ENCODE measurements at places on chromosomes 4 and X.

DNA sequence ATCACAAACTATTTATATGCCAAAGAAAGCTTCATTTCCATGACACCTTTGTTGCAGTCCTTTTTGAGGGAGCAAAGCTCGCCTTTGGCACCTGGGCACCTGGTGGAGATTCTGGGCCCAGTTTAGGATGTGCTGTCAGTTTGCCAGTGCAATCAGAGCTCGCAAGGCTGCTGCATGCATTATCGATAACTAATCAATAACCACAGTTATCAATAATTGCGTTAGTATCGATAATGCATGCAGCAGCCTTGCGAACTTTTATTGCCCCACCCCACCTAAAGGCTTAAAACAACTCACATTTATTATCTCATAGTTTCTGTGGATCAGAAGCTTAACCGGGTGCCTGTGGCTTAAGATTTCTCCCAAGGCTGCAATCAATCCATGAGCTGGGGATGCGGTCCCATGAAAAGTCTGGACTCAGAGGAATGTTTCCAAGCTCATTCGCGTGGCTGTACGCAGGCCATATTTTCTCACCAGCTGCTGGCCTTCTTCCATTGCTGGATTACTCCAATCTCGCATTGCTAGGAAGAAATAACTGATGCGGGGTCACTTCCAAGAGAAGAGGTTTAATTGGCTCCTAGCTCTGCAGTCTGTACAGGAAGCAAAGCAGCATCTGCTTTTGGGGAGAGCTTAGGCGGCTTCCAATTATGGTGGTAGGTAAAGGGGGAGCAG, 6.2 kb upstream of the AFAP1 start:
- no peak for DNase-seq

DNA sequence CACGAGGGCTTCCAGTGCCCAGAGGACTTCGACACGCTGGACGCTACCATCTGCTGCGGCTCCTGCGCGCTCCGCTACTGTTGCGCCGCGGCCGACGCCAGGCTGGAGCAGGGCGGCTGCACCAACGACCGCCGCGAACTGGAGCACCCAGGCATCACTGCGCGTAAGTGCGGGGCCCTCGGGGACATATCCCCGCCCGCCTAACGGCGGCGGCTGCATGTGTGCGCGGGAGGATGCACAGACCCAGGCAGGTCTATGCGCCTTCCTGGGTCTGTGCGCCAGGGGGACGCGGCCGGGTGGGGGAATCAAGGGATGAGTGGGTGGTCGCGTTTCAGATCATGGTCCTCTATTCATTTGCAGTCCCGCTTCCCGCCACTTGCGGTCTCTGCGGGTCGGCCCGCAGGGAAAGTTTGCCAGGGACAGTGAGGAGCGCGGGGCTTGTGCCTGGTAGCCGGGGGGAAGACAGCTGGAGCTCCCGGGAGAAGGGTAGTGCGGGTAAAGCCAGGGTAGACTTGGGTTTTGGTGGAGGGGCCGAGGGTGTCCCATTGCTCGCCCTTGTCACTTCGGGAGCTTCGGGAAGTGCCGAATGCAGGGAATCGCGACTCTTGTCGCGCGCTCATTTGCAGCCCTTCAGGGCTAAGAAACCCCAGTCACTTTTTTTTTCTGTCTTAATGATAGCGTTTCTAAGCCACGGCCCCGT, 1.0 kb downstream of the SHISA3 start:
- no peak for DNase-seq

GRCh38 chr4:82721819-82722423, 76.7 kb downstream of the SCD5 start:
- peak; percentile 64 for DNase-seq

- DNase-seq, result no peak
These were observed 150.3 kb downstream of the NEXMIF start for GRCh38 chrX:74774988-74775387.

- no peak for DNase-seq
These were observed 149.1 kb downstream of the PAPSS1 start for GRCh38 chr4:107570952-107571351.

GRCh38 chrX:16843208-16843909, 26.8 kb downstream of the RBBP7 start:
- no peak for DNase-seq

DNA sequence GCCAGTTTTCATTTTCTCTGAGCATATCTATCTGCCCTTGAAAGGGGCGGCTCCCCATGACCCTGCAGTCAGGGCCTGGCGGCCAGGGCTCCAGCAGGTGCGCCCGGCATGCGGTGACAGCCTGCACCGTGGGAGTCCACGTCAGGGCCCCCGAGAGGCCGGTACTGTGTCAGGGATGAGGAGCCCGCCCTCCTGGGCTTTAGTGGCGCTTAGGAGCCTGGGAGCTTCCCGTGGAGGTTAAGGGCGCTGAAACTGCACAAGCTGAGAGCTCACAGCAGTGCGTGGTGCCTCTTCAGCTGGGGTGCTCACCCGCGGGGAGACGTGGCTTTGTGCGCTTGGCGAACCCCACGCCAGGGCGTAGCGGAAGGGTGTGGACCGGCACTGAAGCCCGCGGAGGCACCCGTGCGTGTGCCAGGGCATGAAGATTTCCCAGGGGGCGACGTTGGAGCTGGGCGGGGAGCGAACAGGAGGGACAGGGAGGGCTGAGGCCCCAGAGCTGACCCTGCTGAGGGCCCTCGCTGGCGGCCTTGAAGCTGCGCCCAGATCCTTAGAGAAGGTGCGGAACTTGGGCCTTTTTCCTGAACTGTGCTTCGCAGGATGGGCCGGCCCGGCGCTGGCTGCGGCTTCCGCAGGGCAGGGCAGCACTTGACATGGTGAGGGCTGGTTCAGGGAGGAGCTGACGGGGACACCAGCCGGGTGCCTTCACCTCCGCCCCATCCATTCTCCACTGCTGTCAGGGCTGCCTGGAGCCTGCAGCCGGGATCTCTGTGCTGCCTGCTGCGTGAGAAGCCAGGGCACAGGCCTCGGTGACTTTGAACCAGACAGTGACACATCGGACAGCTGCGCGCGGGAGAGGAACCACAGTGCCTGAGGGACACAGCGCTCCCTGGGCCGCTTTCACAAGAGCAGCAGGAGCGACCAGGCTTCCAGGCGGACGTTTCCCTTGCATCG, 32.9 kb downstream of the HTT-AS start:
- DNase-seq, result peak; percentile 9

- DNase-seq, result no peak
These were observed 3.1 kb upstream of the SLBP start for GRCh38 chr4:1715002-1715758.

GRCh38 chrX:2898846-2899512, 30.2 kb downstream of the ARSD start:
- DNase-seq, result no peak

GRCh38 chrX:72276478-72276953, 532 bp downstream of the RPS4X start:
- DNase-seq, result no peak

DNA sequence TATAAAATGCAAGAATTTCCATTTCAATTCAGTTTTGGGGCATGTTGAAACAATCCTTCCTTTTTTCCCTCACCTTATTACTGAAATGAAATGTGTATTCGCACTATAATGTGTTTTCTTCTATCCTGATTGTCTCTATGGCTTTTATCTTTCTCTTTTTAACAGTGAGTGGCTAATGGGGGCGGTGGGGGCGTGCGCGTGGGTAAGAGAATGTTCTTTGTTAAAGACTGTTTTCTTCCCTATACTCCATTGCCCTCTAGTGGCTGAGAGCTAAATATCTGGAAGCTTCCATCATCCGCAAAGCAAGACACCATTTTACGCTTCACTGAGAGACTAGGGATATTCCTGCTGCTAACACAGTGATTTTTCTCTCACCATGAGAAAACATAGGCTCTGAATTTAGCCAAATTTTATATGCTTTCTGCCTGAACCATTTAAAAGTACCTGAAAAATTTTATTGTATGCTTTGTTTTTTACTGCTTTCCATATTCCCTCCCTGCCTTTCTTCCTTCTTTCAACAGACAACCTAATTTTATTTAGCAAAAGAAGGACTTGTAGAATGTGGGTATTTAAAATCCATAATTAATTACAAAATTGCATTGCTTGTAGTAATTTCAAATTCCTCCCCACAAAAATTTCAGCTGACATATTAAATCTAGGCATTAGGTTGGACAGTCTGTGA, 194.0 kb downstream of the GASK1B start:
- DNase-seq, result no peak

GRCh38 chrX:49247916-49248811, 12.9 kb downstream of the CCDC22 start:
- no peak for DNase-seq

DNA sequence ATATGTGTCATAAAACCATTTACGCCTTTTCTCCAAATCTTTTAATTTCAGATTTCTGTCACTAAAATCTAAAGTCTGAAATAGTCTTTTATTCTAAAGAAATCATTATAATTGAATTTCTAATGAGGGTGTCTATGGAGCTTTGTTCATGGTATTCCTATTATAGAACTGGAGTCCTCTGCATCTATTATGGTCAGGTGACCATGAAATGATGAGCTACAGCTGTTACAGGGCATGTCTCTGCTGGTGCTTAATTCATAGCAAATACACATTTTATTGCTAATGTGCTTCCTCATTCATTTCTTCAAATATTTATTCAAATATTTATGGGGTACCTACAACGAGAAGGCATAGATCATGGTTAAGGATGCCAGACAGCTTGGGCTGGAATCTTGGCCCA, 126.1 kb downstream of the NAA11 start:
- DNase-seq, result no peak

GRCh38 chr4:2432991-2433530, 14.3 kb downstream of the CFAP99 start:
- peak; percentile 89 for DNase-seq

GRCh38 chr4:68576272-68577125, at the start of gene UGT2B17:
TSS of gene UGT2B17 (minus strand) at chr4:68576322. CDS start at chr4:68568484, 7,838 bp downstream.
- DNase-seq, result no peak

DNA sequence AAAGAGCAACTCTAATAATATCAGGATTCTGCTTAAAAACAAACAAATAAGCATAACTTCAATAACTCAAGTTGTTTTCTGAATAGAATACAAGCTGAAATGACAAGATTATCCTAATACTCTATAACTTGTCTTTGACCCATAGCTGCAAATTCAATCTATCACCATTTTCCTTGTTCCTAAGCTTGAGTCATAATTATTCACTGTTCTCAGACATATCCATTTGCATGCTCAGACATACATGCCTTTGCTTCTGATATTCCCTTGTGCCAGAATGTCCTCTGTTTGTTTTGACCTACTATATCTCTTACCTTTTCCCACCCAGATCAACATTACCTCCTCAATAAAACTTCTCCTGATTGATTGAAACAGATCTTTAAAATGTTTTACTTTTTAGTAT, 109.7 kb downstream of the SNCA start:
- no peak for DNase-seq

- DNase-seq, result no peak
These were observed 78.1 kb upstream of the GPC4 start for GRCh38 chrX:133493366-133493765.

- no peak for DNase-seq
These were observed 4.3 kb downstream of the HADH start for GRCh38 chr4:107993969-107994368.

- no peak for DNase-seq
These were observed 3.2 kb upstream of the VGLL1 start for GRCh38 chrX:136528645-136529315.

DNA sequence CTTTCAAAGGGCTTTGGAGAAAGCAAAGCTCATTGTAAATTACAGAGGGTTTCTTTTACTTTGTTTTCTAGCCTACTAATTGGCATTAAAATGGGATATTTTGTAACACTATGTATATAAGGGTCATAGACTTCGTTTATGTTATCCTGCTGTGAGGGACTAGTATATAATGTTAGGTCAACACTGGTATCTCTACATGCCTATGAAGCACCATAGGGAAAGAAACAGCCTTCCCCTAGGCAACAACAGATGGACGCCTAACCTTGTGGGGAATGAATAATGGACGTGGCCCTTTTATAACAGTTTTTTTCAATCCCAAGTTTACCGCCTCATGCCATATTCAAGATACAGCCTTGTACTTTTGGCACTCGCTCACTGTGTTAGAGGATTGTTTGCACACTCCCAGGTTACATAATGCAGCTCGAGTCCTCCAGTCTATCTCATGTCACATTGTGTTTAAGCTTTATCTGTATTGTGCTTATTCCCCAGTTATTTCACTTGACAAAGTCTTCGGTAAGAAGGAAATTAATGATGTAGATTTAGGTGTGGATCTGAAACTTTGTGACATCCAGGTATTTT, 711.0 kb downstream of the RPA4 start:
- DNase-seq, result no peak

DNA sequence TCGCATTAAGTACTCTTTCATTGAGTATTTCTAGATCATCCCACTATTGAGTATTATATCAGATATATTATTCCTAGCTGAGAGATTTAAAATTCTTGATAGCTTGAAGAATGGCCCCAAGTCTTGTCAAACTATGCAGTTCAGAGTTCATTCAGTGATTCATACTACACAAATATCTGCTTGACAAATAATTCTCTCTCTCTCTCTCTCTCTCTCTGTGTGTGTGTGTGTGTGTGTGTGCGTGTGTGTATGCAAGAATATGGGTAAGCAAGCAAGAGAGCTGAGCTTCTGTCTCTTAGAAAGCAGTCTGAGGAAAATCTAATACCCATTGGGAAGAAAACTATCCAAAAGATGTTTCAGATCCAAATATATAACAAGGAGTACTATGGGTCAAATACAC, 142.0 kb downstream of the SLC10A7 start:
- DNase-seq, result no peak

- DNase-seq, result no peak
These were observed 2651.6 kb downstream of the ARAP2 start for GRCh38 chr4:33592701-33593100.

DNA sequence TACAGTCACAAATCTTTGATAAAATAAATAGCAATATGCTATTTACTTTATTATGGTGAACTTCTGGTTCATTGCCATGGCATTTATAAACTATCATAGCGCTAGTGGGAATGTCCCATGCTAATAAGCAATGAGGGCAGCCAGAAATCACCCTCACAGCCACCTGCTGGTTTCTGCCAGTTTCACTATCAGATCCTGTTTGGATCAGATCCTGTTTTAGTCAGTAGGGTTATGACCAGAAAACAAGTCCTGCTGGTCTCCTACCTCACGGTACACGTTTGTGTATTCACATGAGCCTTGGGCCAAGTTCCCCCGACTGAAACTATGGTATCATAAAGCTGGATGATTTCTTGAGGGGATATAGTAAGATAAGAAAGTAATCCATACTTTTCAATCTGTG, 17.7 kb downstream of the FOXR2 start:
- DNase-seq, result no peak

DNA sequence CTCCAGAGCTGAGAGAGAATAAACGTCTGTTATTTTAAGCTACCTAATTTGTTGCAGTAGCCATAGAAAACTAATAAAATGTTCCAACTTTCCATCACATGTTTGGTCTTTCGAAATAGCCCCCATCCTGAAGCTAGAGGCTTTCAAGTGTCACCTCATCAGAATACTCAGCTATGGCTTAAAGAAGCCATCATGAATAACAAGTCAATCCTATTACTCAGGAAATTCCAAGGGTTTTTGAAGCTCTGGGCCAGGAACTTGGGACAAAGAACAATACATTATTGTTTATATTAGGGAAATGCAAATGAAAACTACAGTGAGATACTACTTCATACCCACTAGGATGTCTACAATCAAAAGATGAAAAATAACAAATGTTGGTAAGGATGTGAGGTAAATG, 42.2 kb downstream of the TBCK start:
- no peak for DNase-seq

GRCh38 chr4:8255698-8256441, 13.7 kb upstream of the HTRA3 start:
- no peak for DNase-seq

GRCh38 chr4:177901786-177902185, 459.5 kb upstream of the AGA start:
- no peak for DNase-seq

GRCh38 chrX:7264399-7264798, 116.4 kb upstream of the PUDP start:
- no peak for DNase-seq

- no peak for DNase-seq
These were observed 118.5 kb upstream of the PSAPL1 start for GRCh38 chr4:7553280-7553679.
